Left ventricle myocardium inferior (tissue), 1 donor: ENCODE measurements at places on chromosomes 3 and 15.

- peaks cover 100% of the 10 kb centered on the region for H3K4me1 ChIP-seq
- peak overlapping the region; percentile 49 for H3K4me3 ChIP-seq
- peaks cover 7% of the 10 kb centered on the region for H3K36me3 ChIP-seq
- no peaks in the 10 kb centered on the region for H3K27me3 ChIP-seq
- H3K27ac ChIP-seq: peak overlapping the region; percentile 100
These were observed 18.4 kb downstream of the KLF13 start for GRCh38 chr15:31344823-31345605.

DNA sequence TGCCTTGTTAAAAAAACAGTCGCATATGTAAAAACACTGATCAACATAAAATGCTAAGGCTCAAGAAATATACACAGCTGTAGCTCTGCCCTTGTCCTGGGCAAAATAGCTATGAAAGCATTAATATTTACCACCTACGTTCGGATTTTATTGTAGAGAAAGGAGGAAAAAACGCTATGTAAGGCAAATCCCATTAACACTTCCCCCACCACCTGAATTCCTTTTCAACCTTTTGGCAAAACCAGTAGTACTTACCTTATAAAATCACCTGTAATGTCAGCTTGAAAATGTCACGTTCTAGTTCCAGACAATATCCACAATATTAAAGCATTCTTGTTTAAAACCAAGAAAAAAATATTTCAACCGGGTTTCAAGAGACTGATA, 3.6 kb downstream of the TRA2B start:
- peaks cover 86% of the 10 kb centered on the region for H3K4me1 ChIP-seq
- no peaks in the 10 kb centered on the region for H3K27me3 ChIP-seq
- peak overlapping the region; percentile 98 for H3K4me3 ChIP-seq
- H3K27ac ChIP-seq: no peak overlapping the region
- no peaks in the 10 kb centered on the region for H3K36me3 ChIP-seq
- no peak for DNase-seq

DNA sequence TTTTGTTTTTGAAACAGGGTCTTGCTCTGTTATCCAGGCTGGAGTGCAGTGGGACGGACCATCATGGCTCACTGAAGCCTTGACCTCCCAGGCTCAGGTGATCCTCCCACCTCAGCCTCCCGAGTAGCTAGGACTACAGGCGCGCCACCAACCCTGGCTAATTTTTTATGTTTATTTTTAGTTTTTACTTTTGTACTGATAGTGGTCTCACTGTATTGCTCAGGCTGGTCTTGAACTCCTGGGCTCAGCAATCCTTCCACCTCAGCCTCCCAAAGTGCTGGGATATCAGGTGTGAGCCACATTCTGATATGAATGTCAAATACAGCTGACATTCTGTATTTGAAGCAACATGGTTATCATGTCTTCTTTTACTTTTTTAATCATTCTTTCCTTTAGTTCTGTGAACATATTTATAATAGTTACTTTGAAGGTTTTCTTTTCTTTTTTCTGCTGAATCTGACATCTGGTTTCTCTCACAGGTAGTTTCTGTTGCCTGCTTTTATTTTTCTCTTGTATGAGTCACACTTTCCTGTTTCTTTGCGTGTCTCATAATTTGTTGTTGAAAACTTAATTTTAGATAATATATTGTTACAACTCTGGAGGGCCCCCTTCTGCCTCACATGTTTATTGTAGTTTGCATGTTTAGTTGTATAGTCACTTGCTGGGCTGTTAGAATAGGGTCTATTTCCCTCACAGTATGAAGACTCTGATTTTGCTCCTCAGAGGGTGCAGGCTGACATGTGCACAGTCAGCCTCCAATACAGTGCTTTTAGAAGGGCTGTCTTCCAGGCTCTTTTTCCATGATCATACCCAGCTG, 8.4 kb upstream of the CNTN4 start:
- no peak overlapping the region for H3K4me3 ChIP-seq
- H3K4me1 ChIP-seq: no peaks in the 10 kb centered on the region
- H3K36me3 ChIP-seq: no peaks in the 10 kb centered on the region
- H3K27ac ChIP-seq: no peak overlapping the region
- H3K27me3 ChIP-seq: peaks cover 20% of the 10 kb centered on the region

DNA sequence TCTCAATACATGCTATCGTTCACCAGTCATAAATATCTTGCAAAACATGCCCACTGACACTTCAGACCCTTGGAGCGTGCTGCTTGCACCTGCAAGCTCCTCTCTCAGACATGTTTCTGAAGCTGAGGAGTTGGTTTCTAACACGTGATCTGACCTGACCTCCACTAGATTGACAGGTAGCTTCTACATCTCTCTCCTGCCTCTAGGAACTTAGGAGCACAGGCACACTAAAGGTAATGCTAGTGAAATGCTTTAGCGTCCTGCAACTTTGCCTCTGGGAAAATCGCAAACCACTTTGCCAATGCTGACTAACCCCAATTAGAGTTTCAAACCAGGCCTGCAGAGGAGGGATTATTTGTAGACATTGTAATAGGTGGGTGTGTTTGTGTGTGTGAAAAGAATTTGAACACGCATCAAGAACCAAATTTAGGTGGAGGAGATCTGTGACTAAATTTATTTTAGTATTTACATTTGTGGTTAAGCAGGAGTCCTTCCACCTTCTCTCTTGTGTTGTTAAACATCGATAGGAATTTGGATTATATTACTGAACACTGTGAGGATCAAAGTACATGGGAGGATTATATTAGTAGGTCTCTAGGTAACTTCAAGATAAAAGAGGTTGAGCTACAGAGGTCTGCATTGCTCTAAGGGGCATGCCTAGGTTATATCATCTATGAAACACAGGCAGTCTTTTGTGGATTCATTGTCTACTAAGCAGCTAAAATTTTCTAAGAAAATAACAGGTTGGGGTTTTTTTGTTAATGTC, 86.7 kb upstream of the ZBED2 start:
- no peak for DNase-seq
- H3K27me3 ChIP-seq: no peaks in the 10 kb centered on the region
- no peak overlapping the region for H3K27ac ChIP-seq

GRCh38 chr3:29099775-29100174, 181.1 kb upstream of the RBMS3 start:
- H3K27me3 ChIP-seq: no peaks in the 10 kb centered on the region
- no peak for DNase-seq
- no peaks in the 10 kb centered on the region for H3K4me1 ChIP-seq

- no peaks in the 10 kb centered on the region for H3K36me3 ChIP-seq
- H3K4me3 ChIP-seq: no peak overlapping the region
- no peaks in the 10 kb centered on the region for H3K27me3 ChIP-seq
- DNase-seq: no peak
- no peak overlapping the region for H3K27ac ChIP-seq
These were observed 28.1 kb upstream of the CTDSPL start for GRCh38 chr3:37833302-37834186.

DNA sequence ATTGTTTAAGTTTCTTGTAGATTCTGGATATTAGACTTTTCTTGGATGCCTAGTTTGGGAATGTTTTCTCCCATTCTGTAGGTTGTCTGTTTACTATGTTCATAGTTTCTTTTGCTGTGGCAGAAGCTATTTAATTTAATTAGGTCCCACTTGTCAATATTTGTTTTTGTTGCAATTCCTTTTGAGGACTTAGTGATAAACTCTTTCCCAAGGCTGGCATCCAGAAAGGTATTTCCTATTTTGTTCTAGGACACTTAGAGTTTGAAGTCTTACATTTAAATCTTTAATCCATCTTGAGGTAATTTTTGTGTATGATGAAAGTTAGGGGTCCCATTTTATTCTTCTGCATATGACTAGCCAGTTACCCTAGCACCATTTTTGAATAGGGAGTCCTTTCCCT, 54.9 kb downstream of the MME start:
- H3K27me3 ChIP-seq: no peaks in the 10 kb centered on the region
- no peak overlapping the region for H3K27ac ChIP-seq
- H3K36me3 ChIP-seq: no peaks in the 10 kb centered on the region
- DNase-seq: no peak

- peak overlapping the region; percentile 54 for H3K4me3 ChIP-seq
- no peak overlapping the region for H3K27ac ChIP-seq
- peaks cover 43% of the 10 kb centered on the region for H3K27me3 ChIP-seq
- no peak for DNase-seq
These were observed 3.9 kb downstream of the ZDHHC19 start for GRCh38 chr3:196207159-196207832.

DNA sequence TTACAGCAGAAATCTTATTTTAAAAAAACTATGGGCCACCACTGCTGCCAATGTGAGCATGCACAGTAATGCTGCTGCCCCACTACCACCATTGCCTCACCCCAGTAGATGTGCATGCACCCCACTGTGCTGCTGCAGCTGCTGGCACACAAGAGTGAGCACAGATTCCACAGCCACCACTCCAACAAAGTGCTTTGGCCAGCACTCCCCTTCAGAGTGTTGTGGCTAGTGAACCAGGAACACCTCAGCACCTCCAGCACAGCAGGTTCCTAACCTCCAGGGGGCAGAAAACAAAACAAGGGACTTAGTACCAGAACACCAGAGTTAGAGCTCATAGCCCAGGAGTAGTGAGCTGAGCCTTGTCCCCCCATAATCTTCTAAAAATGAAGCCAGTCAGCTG, 629.6 kb downstream of the PYDC2 start:
- no peak for DNase-seq
- no peaks in the 10 kb centered on the region for H3K27me3 ChIP-seq
- no peak overlapping the region for H3K27ac ChIP-seq
- H3K36me3 ChIP-seq: no peaks in the 10 kb centered on the region
- no peak overlapping the region for H3K4me3 ChIP-seq
- no peaks in the 10 kb centered on the region for H3K4me1 ChIP-seq

DNA sequence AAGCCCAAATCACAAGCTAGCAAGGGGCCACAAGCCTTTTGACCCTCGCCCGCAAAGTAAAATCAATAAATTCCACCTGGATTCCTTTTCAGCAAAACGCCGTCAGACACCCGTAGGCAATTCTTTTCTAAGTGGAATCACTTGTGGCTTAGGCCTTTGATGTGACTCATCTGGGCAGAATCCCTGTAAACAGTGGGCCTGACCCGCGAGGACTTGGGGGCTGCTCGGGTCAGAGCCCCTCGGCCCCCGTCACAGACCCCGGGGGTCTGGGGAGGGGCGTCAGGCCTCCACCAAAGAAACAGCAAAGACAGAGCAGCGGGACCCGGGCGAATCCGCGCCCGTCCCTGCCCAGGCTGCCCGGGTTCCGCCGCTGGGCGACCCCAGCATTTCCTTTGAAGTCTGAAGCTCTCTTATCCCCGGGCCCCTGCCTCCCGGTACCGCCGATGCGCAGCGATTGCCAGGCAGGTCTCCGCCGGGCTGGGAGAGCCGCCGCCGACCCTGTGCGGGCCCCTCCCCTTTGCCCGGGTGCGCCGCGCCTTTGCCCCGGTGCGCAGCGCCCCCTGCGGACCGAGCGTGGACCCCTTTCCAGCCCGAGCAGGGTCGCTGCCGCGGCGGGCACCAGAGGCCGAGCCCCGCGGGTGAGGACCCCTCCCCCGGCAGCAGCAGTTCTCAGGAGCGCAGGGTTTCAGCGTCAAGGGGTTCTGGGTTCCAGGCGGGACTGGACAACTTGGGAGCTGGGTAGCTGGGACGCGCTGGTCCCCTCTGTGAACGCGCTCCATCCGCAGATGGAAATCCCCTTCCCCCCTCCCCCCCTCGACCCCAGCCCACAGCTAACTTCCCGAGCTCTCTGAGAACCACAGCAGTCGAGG, 178.3 kb downstream of the UACA start:
- H3K27me3 ChIP-seq: peaks cover 34% of the 10 kb centered on the region
- peak overlapping the region; percentile 54 for H3K4me3 ChIP-seq
- no peaks in the 10 kb centered on the region for H3K36me3 ChIP-seq

DNA sequence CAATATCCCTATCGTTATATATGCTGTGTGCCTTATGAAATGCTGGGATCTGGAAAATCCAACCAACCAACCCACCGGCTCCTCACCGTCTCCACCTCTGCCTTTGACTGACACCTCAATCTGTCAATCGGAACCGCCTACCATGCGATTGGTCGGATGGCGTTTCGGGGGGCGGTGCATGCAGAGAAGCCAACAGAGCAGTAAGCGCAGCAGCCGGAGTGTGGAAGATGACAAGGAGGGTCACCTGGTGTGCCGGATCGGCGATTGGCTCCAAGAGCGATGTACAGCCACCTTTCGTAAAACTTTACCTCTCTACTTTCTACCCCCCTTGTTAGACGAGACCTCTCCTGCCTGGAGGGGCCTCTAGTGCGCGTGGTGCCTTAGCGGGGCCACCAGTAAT, 6.3 kb downstream of the CLK3 start:
- H3K4me3 ChIP-seq: no peak overlapping the region
- no peak overlapping the region for H3K27ac ChIP-seq
- H3K36me3 ChIP-seq: peaks cover 80% of the 10 kb centered on the region
- peaks cover 60% of the 10 kb centered on the region for H3K4me1 ChIP-seq
- no peak for DNase-seq

GRCh38 chr15:54567408-54568035, 589.3 kb downstream of the UNC13C start:
- H3K4me1 ChIP-seq: no peaks in the 10 kb centered on the region
- no peak overlapping the region for H3K27ac ChIP-seq
- H3K4me3 ChIP-seq: no peak overlapping the region
- H3K27me3 ChIP-seq: no peaks in the 10 kb centered on the region
- H3K36me3 ChIP-seq: no peaks in the 10 kb centered on the region

- H3K4me3 ChIP-seq: peak overlapping the region; percentile 54
- no peaks in the 10 kb centered on the region for H3K27me3 ChIP-seq
These were observed 28.4 kb upstream of the AKAP13 start for GRCh38 chr15:85351965-85352364.

- no peaks in the 10 kb centered on the region for H3K27me3 ChIP-seq
- no peak for DNase-seq
- no peaks in the 10 kb centered on the region for H3K36me3 ChIP-seq
- no peak within 1 kb of the TSS for H3K27ac ChIP-seq
- H3K4me1 ChIP-seq: peaks cover 5% of the 10 kb centered on the region
- H3K4me3 ChIP-seq: no peak within 1 kb of the TSS
These were observed at the start of gene SUCNR1 for GRCh38 chr3:151873398-151873797. Gene SUCNR1, plus strand, starts transcription at chr3:151873643. Its CDS starts 6,250 bp downstream, at chr3:151879893.

GRCh38 chr3:105444725-105445124, 78.0 kb downstream of the ALCAM start:
- H3K27ac ChIP-seq: no peak overlapping the region
- no peaks in the 10 kb centered on the region for H3K27me3 ChIP-seq
- no peaks in the 10 kb centered on the region for H3K4me1 ChIP-seq

GRCh38 chr3:197512691-197513571, 42.8 kb downstream of the BDH1 start:
- peaks cover 6% of the 10 kb centered on the region for H3K27me3 ChIP-seq
- H3K36me3 ChIP-seq: no peaks in the 10 kb centered on the region
- H3K4me1 ChIP-seq: peaks cover 7% of the 10 kb centered on the region
- DNase-seq: no peak
- no peak overlapping the region for H3K4me3 ChIP-seq

DNA sequence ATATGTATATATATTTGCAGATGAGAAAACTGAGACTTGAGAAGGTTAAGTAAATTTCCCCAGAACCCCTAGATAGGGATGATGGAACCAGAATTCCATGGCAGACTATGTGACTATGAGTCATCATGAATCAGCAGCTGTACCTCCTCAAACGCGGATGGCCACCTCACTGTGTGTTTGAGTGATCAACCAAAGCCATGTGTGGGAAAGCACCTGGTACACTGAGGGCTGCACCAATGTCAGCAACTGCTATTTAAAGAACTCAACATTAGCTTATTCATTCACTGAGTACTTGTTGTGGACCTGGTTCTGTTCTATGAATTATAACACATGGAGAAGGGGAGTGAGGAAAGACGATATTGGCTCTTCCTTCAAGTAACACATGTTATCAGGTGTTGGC, 377.0 kb downstream of the GAP43 start:
- no peak overlapping the region for H3K4me3 ChIP-seq
- no peaks in the 10 kb centered on the region for H3K36me3 ChIP-seq
- H3K27ac ChIP-seq: no peak overlapping the region
